ENCODE measurements at places on chromosomes 1 and 21.

- peak; percentile 83 for DNase-seq
Measured at GRCh38 chr1:48202030-48202752, 20.3 kb upstream of the SLC5A9 start.

GRCh38 chr1:98399218-98399617 lies 262.3 kb upstream of the SNX7 start:
- DNase-seq = no peak

GRCh38 chr1:29713857-29714256 lies 477.5 kb downstream of the PTPRU start:
- no peak for DNase-seq

GRCh38 chr1:63935143-63935542 lies 161.3 kb downstream of the ROR1 start:
- DNase-seq = no peak

- DNase-seq = no peak
Measured at GRCh38 chr21:46083791-46084561, 13.9 kb upstream of the COL6A2 start.

DNA sequence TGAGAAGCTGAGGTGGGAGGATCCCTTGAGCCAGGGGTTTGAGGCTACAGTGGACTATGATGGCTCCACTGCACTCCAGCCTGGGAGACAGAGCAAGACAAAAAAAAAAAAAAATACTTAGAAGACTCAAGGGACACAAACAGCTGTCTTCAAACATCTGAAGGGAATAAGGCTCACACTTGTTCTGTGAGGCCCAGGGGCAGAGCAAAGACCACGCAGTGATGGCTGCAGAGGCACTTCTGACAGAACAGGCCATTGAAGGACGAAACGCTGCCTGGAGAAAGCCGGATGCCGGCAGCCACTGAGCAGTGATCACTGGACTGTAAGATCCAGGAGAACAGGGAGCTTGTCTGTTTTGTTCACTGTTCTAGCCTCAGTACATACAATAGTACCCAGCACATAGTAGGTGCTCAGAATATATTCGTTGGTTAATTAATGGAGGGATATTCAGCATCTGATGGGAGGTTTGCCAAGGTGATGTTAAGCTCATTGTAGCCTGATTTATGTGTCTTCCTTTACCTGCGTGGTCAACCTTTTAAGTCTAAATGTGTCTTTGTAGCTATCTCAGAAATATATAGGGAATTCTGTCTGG lies 12.1 kb upstream of the NDC1 start:
- DNase-seq = no peak

DNA sequence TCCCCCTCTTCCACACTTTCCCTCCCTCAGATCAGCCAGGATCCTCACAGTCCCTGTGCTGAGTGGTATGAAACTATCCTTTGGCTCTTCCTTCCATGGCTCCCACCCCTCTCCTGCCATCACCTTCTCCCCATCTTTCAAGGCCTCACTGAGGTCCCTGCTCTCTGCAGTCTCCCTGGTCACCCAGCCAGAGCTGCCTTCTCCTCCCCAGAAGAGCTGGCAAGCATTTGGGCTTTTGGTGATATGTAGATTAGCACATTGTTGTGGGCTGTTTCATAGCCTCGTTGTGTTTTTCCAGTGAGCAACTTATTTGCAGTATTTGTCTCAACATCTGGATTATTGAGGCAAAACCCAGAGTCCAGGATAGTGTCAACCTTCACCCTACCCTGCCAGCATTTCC lies 2.2 kb downstream of the CSF1 start:
- no peak for DNase-seq

- no peak for DNase-seq
Measured at GRCh38 chr1:23593042-23593521, 33.8 kb upstream of the ID3 start.

DNA sequence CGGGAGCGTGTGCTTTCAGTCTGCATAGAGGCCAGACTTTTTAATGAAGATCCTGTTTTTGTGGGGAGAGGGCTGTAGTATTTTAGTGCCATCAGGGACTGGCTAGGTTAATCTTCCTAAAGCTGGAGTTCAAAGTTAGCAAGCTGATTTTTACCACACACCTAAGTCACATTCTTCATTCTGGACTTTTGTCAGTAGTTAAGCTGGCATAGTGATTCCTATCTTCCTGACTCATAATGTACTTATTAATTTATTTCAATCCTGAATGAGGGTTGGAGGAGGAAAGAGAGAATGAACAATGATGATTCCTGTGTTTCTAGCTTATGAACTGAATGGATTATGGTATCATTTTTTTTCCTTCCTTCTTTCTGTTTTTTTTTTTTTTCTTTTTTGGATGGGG lies 24.9 kb upstream of the ZNF644 start:
- DNase-seq = no peak

DNA sequence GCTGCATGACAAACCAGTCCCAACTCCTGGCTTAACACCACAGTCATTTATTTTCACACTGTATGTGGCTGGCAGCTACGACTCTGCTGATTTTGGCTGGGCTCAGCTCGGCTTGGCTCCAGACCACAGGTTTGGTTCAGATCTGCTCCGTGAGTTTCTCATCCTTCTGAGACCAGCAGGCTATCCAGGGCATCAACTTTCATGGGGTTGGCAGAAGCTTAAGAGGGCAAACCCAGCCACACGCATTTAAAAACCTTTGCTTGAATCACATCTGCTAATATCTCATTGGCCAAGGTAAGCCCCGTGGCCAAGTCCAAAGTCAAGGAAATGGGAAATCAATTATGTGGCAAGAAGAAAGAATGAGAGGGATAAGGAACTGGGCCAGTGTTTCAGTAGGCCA lies 574.2 kb downstream of the MATN1 start:
- no peak for DNase-seq
